ENCODE measurements at places on chromosomes 3 and 15.

- DNase-seq = no peak
Observed at GRCh38 chr3:128783774-128784173, 57.8 kb downstream of the RAB7A start.

DNA sequence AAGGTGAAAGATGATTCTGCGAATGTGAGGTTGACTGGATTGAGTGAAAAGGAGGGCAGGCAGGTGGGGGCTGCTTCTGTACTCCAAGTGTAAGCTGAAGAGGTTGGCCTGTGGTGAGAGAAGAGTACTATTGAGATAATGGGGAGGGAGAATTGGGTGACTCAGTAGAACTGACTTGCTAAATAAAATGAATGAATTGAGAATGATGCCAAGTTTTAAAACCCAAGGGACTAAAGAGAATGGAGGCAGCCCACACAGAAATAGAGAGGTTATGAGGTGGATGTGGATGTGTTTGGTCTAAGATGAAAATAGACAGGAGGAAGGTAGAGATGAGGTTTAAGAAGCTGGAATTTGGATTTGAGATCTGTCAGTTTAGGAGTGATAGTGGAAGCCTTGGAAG lies 5.9 kb downstream of the MME start:
- DNase-seq = no peak

GRCh38 chr3:188421151-188421821 lies 267.3 kb downstream of the LPP start:
- DNase-seq = peak; percentile 67

- DNase-seq = no peak
Observed at GRCh38 chr3:83500422-83500821, 1458.4 kb upstream of the CADM2 start.

DNA sequence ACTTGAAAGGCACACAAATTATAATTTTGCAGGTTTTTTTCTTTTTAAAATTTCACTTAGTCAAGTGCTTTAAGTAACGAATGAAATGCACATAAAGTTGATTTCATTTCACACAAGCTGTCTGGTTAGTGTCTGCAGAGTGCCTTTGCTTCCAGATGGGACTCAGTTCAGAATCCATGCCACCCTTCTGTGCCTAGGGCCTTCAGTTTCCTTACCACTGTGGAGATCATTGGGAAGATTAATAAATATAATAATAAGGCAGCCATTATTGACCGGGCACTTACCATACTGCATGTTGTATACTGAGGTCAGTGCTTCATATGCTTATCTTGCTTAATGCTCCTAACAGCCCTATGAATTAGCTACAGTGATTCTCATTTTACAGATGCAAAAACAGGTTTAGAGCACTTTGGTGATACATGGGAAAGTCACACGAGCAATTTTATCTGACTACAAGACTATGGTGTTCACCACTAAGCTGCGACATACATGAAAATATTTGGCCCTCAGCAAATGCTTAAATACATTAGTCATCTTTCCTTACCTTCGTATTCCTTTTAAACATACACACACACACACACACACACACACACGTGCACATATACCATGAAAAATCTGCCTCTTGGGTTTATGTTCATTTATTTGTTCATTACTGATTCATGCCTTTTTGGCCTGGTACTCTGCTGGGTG lies 3.1 kb downstream of the NMNAT3 start:
- no peak for DNase-seq

- no peak for DNase-seq
Observed at GRCh38 chr3:129506231-129506742, 22.2 kb upstream of the RHO start.
